ENCODE measurements at places on chromosomes 5 and 9. TPM values are rescaled to one million over a fixed set of nuclear protein-coding genes. Genes with fewer than 3 reads are reported as not detected.

The BRINP1 gene
- total RNA-seq: 0.16 TPM

DNA sequence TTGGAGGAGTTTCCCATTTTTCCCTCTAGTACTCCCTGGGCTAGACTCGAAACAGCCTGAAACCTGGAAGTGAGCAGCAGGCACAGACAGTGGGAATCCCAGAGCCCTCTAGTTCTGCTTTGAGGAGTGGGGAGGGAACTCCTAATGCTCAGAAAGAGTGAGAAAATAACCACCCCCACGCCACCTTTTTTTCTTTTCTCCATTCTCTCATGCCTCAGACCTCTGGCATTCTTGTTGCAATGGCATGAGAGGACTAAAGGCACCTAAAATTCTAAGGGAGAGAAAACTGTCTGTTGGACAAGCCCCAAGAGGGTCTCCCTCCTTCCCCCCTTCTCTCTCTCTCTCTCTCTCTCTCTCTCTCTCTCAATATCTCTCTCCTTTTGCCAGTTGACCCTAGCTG lies 15.1 kb upstream of the IRF1 start:
- DNase-seq: no peak

DNA sequence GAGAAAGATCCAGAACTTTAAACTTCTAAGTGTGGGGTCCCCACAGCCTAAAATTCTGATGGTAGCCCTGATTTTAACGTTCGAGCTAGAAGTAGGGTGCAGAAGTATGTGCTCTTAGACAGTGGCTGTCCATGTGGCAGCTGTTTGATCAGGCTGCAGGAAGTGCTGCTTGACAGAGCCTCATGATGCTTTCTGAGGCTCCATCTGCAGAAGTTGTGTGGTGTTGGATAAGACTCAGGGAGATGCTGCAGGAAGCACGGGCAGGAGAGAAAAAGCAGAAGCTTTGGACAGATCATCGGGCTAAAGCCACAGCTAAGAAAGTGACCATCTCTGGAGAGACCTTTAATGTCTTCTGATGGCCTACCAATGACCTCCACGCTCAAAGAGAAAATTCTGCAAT lies 8.1 kb downstream of the MTMR12 start:
- no peak for DNase-seq

The THG1L gene
- total RNA-seq: 15.6 TPM

DNA sequence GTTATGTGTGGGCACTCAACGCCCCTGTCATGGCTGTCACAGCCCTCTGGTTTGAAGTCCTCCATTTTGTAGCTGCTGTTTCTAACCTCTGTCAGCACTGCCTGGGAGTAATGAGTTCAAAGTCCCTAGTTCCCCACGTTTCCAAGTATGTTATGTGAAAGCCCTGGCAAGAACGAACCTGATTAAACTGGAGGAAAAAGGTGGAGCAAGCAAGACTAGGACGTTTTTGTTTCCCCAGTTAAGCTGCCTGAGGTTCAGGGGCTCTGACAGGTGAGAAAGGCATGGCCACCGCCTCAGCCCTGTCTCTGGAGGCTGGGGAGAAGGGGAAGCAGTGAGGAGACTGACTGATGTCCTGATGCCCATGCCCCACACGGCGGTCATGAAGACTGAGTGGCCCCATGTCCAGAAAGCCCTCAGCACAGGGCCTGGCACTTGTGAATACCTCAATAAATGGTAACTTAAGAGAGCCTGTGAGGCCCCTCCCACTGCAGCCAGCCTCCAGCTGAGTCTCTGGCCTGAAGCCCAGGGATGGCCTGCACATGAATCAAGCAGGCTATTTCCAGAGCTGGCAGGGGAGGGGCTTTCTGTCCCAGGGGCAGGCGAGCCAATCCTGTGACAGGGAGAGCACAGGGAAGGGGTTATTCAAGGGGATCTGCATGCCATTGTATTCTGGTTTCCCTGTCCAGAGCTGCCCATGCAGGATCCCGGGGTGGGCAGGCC lies 61.8 kb downstream of the PFDN1 start:
- peak; percentile 95 for DNase-seq

DNA sequence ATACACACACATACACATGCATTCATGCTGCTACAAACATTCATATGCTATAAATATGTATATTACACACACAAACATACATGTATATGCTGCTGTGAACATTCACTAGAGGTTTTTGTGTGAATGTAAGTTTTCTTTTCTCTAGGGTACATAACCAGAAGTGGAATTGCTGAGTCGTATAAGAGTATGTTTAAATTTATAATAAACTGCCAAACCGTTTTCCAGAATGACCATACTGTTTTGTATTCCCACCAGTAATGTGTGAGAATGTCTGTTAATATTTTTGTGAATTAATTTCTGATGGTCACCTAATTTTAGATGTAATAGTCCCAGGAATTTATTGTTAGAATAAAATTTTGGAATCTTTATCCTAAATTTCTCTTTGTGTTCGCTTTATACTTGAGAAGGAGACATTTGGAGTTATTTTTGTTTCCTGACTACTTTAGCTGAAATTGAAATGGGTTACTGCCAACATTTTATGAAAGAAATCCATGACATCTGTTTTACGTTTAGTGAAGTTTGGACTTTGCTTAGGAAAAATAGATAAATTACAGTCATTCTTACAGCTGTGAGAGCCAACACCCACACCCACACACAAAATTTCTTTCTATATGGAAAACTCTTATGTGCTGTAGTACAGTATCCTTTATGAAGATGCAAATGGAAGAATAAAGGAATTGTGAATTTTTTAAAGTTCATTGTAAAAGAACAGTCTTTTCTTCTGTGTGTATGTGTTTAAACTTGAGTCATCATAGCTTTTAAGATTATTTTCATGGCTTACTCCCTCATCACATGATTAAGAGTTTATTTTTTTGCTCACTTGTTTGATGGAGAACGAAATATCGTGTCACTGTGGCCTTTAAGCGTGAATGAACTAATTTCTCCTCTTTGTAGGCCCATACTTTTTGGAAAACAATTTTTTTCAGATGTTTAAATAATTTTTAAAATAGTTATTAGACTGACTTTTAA lies 24.3 kb downstream of the CENPP start:
- DNase-seq: no peak

The ZFP2 gene
- total RNA-seq: 1.7 TPM

DNA sequence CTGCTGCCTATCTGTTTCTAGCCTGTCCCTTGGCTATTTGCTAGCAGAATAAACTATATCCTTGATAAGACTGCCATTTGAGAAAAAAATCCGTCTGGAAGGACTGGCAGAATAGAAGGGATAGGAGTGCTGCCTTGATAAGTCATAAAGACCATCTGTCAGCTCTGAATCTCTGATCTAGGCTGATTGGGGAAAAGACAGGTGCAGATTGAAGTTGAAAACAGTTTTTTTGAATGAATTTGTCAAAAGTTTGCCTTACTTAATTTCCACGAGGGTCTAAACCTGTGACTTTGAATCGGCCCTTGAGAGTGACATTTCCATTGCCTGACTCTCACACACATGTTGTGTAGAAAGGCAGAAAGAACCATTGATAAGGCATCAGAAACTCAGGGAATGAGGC lies 218.6 kb downstream of the MAN2A1 start:
- no peak for DNase-seq

- DNase-seq: no peak
Measured at GRCh38 chr5:66958980-66959641, 237.5 kb downstream of the CD180 start.

DNA sequence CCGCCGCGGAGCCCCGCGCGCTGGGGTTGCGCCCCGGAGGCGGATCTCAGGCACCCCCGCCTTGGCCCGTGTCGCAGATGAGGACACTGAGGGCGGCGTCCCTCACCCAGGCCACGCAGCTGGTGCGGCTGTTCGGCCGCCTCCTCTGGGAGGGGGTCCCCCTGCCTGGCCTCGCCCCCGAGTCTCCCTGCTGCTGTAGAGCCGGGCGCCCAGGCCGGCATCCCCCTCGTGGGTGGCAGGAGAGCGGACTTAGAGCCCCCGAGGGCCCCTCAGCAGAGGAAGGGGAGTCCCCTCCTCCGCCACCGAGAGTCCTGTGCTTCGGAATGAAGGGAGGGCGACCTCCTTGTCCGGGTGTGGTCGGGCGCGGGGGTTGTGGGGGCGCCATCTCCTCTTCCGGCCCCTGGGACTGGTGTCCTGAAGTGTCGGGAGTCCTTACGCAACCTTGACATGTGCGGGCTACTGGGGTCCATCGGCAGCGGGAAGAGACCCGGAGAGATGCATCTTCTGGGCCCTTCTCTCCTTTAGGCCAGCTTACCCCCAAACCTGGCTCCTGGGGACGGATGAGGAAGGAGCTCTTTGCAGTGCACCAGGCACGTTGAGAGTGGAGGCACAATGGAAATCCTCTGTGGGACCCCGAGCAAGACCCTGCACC lies 11.7 kb upstream of the EXOSC2 start:
- no peak for DNase-seq

DNA sequence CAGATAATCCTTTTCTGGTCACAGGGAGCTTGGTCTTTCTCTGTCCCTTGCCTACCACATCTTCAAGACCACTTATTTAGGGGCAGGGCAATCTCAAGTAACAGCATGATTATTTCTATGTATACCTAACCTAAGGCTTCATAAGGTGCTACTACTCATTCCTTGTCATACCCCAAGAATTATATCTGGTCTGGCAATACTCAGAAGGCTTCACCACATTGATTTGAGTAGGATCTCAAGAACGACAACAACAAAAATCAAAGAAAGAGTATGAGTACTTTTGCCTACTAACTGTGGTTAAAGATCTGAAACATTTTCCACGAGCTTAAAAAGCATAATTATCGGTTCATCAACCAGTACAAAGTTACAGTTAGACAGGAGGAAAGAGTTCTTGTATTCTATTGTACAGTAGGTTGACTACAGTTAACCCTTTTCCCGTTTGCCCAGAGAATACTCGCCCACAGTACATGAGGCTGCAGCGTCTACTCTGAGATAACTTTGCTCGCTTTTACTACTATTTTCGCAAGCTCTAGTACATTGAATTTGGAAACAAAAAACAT lies 41.0 kb downstream of the FANCC start:
- no peak for DNase-seq

The PDZD2 gene
- 2.3 TPM for total RNA-seq

The SIT1 gene
- total RNA-seq: not detected

- no peak for DNase-seq
Measured at GRCh38 chr5:99936911-99937310, 598.3 kb upstream of the FAM174A start.

The GRM6 gene
- total RNA-seq: not detected

- no peak for DNase-seq
Measured at GRCh38 chr5:157345485-157345884, 79.6 kb downstream of the CYFIP2 start.

The MYMK gene
- not detected for total RNA-seq

- DNase-seq: no peak
Measured at GRCh38 chr9:19876569-19877316, 87.9 kb upstream of the SLC24A2 start.

DNA sequence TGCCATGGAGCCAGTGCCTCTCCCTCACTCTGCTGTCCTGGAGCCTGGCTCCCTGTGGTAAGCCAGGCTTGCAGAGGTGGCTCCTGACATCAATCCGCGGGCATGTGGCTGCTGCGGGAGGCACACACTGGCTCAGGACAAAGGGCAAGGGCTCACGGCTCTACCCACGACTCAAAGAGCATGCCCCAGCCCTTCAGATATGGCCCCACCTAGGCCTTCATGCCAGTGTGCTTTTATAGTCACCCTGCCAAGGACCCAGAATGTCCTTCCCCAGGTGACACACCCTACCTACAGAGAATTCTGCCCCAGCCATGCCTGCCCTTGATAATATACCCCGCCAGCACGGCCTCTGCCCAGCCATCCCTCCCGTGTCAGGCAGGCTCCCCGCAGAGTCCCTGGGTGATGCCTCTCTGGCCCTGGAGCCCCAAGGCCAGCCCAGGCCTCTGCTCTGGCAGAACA lies 1.6 kb downstream of the MGAT4B start:
- DNase-seq: no peak

GRCh38 chr5:40495237-40495635 lies 184.5 kb upstream of the PTGER4 start:
- DNase-seq: no peak

GRCh38 chr9:86301686-86302085 lies 19.3 kb upstream of the ISCA1 start:
- DNase-seq: no peak

The CCL28 gene
- not detected for total RNA-seq

The LCN10 gene
- total RNA-seq: not detected

The CD74 gene
- total RNA-seq: not detected

The PCDHB5 gene
- 7.5 TPM for total RNA-seq

DNA sequence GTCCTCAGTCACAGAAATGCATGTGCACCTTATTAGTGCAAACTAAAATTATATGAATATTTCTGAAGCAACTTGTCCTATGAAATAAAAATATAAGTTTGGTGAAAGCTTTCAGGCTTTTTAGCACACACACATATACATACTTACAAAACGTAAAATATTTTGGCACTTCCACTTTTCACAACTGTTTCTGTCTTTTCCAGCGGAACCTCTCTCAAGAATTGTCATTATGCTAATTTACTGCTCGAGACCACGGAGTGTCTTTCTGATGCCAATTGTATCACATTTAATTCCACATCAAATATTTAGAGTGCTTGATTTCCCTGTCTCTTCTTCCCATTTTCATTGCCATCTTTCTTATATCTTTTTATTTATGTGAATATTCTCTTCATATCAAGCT lies 100.4 kb downstream of the MEF2C start:
- no peak for DNase-seq

The LHFPL2 gene
- 110 TPM for total RNA-seq

- peak; percentile 42 for DNase-seq
Measured at GRCh38 chr9:38333047-38333446, 59.5 kb upstream of the ALDH1B1 start.

- DNase-seq: no peak
Measured at GRCh38 chr5:11110128-11110527, 349.1 kb upstream of the DAP start.

DNA sequence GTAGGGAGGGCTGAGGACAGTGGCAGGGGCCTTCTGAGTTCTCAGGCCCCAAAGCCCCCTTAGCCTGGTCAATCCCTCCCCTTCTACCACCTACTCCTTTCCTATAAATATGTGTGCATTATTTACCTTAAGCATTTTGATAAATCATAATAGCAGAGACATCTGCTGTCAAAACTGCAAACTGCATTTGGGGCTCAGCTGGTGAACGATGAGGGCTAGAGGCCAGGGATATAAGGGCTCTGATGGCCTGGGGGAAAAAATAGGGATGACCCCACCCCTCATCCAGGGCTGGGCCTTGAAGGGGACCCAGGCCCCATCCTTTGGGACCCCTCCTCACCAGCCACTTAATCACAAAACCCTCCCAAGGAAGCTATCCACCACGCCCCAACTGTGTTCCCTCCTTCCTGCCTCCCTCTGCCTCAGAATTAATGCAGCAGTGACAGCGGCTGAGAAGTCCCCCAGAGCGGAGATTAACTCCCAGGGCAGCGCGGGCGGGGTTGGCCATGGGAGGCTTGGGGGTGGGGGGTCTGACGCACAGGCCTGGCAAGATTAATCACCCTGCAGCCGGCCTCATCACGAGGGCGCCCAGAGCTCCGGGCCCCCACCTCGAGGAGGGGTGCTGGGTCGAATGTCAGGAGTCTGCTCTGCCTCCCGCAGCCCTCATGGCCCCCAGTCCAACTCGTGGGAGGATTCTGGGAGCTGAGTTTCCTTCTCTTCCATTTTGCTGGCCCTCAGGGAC lies 42.1 kb downstream of the CXXC5 start:
- no peak for DNase-seq
